ENCODE measurements at places on chromosomes 4 and X.

DNA sequence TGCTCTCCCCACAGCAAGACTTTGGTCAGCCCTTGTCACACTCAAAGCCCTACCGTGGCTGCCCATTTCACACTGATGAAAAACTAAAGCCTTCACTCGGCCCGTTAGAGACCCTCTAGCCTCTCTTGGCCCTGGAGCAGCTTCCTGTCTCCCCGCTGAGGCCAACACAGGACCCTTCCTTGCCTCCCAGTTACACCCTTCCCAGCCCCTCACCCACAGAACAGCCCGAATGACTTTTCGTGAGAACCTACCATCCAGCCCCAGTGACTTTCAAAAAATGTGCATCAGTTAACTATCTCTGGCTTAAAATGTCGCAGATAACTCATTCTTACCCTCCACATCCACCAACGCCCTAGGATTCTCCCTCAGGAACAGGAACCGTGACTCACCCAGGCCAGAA is 756 bp upstream of the TAF9B start:
- DNase-seq = no peak

DNA sequence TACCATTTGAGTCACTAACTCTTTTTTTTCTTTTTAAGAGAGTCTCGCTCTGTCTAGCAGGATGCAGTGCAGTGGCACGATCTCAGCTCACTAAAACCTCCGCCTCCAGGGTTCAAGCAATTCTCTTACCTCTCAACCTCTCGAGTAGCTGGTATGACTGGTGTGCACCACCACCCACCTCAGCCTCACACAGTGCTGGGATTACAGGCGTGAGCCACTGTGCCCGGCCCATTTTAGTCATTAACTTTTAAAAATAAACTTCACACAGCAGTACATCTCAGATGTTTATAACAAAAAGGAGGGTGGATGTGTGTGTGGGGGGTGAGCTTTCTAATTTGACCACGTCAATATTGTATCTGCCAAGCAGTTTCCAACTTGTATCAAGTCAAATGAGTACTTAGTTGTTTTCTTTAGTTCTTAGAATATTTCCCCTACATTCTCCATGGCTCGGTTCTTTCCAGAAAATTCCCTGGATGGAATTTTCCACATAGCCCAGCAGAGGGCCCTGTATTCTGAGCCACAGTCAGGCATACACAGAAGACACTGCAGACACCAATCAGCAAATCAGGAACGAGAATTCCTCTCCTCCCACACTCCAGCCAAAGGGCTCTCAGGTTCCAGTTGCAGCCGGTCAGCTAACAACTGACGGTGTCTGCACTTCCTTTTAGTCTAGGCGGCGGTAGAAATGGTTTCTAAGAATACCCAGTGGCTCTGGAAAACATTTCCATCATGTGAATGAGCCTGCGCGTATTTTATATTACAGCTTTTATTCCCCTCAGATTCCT is 20.1 kb upstream of the ARAF start:
- DNase-seq = no peak

GRCh38 chr4:10090467-10091250 is 25.9 kb downstream of the WDR1 start:
- DNase-seq = no peak

DNA sequence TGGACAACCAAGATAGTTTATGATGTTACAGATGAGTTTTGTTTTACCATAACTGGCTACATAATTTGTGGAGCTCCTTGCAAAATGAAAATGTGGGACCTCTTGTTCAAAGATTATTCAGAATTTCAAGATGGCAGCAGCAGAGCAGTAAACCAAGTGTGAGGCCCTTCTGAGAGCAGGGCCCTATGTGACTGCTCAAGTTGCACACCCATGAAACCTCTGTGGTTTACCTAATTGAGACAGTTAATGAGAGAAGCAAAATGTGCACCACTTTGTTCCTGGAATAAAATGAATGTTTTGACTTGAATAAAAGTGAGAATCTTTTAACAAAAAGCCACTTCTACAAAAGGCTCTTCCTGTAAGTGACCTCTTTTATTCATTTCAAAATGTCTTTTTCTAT is 519.2 kb downstream of the RPA4 start:
- no peak for DNase-seq

- DNase-seq = no peak
Observed at GRCh38 chr4:114193624-114194399, 214.4 kb upstream of the ARSJ start.

DNA sequence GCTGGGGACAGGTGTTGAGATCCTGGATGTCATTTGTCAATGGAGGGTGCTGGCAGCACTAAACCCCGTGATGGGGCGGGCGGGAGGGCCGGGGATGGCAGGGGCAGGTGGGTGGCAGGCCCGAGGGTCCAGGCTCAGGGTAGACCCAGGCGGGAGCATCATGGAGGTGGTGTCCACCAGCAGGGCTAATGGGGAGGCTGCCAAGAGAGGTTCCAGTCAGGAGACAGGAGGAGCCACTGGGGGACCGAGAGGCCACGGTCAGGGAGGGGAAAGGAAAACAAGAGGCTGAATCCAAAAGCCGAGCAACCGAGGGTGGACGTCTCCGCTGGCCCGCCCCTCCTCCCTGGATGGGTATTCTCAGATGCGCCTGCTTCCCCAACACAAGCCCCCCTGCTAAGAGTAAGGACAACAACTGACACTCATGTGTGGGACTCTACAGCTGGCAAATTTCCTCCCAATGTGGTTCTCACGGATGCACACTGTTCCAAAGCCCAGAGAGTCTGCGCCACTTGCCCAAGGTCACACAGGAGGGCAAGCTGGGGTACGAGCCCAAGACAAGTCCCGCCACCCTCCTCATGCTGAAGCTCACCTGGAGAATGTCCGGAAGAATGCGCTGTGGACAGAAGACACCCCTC is 132.0 kb downstream of the CPZ start:
- no peak for DNase-seq

GRCh38 chr4:95124906-95125504 is 367.2 kb downstream of the BMPR1B start:
- no peak for DNase-seq

GRCh38 chr4:2267841-2268240 is 5.9 kb upstream of the MXD4 start:
- no peak for DNase-seq

DNA sequence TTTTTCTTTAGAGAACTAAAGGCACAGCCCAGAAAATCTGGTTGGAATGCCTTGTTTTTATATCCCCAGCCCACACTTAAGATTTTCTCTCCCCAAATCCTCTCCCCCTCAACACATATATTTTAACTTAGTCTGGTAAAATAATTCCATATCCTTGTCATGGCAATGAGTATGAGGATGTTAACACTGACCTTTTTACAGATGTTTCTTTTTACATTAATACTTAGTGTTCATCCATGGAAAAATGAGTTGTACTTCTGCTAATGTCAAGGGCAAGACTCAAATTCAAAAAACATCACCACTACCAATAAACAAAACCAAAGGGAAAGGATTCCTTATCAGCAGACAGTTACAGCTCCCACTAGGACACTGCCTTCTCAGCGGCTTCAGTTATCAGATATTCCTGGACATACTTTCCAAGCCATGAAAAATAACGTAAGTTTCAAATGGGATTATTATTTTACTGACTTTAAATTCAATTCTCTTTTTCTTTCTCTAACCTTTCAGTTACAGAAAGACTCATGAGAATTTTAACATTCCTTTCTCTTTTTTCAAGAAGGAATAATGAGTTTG is 83.3 kb downstream of the RASL11B start:
- no peak for DNase-seq

GRCh38 chr4:59818656-59819055 is 1381.5 kb upstream of the ADGRL3 start:
- no peak for DNase-seq

- DNase-seq = no peak
Observed at GRCh38 chrX:31420302-31420701, 348.5 kb upstream of the FTHL17 start.

GRCh38 chr4:111020476-111020875 is 397.6 kb upstream of the PITX2 start:
- DNase-seq = no peak

- no peak for DNase-seq
Observed at GRCh38 chrX:103407776-103408175, 31.4 kb downstream of the BEX3 start.

GRCh38 chrX:53992589-53992988 is 51.7 kb downstream of the PHF8 start:
- no peak for DNase-seq

GRCh38 chr4:26458157-26458561 is 32.1 kb downstream of the CCKAR start:
- DNase-seq = no peak

GRCh38 chr4:186146458-186146857 is 42.0 kb downstream of the FAM149A start:
- DNase-seq = no peak

GRCh38 chr4:113837397-113837796 is 75.9 kb upstream of the CAMK2D start:
- DNase-seq = no peak

- DNase-seq = no peak
Observed at GRCh38 chr4:173269280-173269679, 64.9 kb downstream of the HMGB2 start.

DNA sequence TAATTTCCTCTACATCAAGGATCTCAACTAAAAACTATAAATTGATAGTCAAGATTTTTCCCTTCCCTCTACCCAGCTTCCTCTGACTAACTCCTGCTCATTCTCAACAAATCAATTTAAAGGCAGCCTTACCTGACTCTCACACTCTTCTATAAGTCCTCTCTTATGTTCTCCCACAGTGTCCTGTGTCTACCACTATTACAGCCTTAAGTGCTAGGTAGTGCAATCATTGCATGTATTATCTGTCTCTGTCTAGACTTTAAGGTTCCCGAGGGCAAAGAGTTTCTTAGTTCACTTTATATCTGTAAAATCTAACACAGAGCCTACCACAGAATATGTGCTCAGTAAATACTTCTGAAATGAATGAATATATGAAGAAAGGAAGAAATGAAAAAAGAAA is 123.7 kb downstream of the BTC start:
- DNase-seq = no peak

GRCh38 chr4:10656988-10657387 is 27.6 kb downstream of the CLNK start:
- DNase-seq = no peak

DNA sequence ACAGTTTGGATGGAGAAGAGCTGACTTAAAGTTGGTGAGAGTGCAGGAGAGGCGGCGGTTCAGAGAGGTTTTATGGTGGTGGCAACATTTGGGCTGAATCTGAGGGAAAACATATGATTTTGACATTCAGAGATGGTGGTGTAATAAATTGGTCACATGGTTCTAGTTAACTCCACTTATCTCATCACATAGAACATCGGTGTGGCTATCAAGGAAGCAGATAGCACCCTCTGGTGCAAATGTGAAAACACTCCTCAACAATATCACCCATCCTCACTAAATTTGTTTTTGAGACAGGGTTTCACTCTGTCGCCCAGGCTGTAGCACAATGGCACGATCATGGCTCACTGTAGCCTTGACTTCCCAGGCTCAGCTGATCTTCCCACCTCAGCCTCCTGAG is 28.8 kb downstream of the SUPT20HL2 start:
- no peak for DNase-seq

- no peak for DNase-seq
Observed at GRCh38 chrX:20230406-20230805, 36.3 kb downstream of the RPS6KA3 start.

GRCh38 chr4:158617956-158618355 is 53.7 kb downstream of the C4orf46 start:
- DNase-seq = no peak

GRCh38 chr4:69214716-69215115 is at the start of gene UGT2B11:
Gene UGT2B11, minus strand, starts transcription at chr4:69214748. Its CDS starts 26 bp downstream, at chr4:69214722.
- DNase-seq = no peak

Data from effector CD8-positive, alpha-beta T cell (primary cell).